ENCODE measurements at places on chromosomes 5 and 9.

DNA sequence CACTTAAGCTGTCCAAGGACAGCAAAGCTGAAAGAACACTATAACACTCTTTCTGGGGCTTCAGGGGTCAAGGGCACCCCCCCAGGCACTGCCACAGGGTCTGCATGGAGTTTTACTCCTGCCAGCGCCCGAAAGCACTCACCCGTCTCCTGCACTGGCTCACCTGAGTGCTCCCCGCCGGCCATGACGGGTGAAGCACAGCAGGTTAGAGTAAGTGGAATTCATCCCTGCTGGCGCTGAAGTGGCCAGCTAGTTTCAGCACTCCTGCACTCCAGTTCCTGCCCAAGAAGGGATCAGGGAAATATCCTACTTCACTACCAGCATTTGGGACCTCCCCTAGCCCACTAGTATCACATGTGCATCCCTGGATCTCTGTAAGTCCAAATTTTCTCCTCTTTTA is 516.0 kb downstream of the ZNF608 start:
- DNase-seq: no peak

- no peak for DNase-seq
These were observed 64.0 kb downstream of the SFXN1 start for GRCh38 chr5:175542232-175542965.

- DNase-seq: no peak
These were observed 416.1 kb upstream of the CTNND2 start for GRCh38 chr5:12320331-12320730.

GRCh38 chr5:57677235-57677634 is 194.6 kb upstream of the ACTBL2 start:
- DNase-seq: no peak

DNA sequence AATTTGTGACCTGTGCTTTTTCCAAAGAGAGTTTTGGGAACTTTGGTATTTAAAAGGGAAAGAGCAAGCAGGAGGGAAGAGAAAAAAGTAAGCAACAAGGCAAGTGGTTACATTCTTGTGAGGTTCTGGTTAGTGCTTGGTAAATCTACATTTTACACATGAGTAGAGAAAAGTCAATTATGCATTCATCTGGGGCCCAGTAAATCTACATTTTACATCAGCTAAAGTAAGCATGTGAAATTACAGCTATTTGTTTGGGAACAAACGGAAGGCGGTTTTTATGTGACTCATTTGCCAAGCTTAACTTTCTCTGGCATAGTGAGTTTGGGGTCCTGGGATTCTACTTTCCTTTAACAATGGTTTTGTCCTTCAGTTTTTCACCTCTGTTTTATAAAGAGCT is 102.2 kb downstream of the SNX18 start:
- DNase-seq: no peak

DNA sequence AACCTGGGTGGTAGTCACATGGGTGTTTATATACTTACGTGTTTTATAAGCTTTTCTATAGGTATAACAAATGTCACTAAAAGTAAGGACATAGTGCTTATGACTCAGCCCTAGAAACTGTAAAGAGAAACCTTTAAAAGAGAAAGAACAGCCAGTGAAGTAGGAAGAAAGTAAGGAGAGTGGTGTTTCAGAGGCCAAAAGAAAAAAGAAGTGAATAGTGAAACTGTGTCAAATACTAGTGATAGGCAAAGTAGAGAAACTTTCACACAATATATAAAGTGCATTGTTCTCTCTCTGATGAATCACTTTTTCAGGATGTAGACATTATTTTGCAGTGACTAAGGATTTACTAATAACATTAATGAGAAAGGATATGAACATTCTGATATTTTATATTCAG is 74.2 kb upstream of the SUSD1 start:
- no peak for DNase-seq

DNA sequence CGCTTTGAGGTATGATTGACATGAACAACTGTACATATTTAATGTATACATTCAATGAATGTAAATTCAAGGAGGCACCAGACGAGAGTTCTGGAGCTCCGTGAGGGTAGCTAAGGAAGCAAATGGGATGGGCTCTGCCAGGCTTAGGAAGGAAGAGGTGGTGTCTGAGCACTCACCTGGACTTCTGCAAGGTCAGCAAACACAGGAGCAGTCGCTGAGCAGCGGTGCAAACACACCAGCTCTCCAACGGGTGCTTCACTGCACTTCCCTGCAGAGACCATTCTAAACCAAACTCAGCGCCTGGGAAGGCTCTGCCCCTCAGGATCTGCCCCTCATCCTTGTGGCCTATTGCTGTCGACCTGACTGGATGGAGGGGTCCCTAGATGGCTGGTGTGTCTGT is 101.5 kb downstream of the COL23A1 start:
- no peak for DNase-seq

GRCh38 chr9:129480227-129480626 is 140.7 kb downstream of the C9orf50 start:
- DNase-seq: no peak

- no peak for DNase-seq
These were observed 119.7 kb downstream of the CETN3 start for GRCh38 chr5:90289837-90290236.

GRCh38 chr9:34493972-34494535 is 28.7 kb downstream of the ENHO start:
- DNase-seq: no peak

DNA sequence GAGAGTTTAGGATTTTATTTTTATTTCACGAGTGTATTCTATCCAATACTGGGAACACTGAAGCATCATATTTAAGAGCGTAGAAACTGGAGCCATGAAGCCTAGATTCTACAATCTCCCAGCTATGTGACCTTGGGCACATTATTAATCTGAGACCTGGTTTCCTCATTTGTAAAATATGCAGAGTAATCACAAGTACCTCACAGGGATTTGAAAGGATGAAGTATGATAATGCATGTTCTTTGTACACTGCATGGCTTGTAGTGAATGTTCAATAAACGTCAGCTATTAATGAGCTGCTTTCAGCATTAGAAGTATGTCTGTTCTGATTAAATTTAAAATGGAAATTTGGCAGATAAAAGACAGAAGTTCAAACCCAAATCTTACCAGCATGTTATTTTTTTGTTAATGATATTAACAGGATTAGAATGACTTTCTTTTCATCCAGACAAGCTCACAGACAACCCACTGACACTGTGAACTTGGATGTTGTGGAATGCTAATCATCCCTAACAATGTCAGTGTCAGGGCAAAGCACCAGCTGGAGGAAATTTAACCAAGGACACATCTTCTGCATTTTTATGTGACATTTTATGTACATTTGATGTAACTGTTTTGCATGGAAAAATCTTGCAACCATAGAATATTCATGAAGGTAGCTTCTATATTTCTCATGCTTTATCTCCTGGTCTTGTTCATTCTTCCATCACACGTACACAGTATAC is 27.1 kb upstream of the CTXN3 start:
- no peak for DNase-seq

GRCh38 chr9:10248890-10249289 is 363.9 kb downstream of the PTPRD start:
- DNase-seq: no peak

- DNase-seq: no peak
These were observed 94.3 kb upstream of the EMB start for GRCh38 chr5:50535393-50535792.

- no peak for DNase-seq
These were observed 1.8 kb downstream of the LURAP1L start for GRCh38 chr9:12776513-12777055.

DNA sequence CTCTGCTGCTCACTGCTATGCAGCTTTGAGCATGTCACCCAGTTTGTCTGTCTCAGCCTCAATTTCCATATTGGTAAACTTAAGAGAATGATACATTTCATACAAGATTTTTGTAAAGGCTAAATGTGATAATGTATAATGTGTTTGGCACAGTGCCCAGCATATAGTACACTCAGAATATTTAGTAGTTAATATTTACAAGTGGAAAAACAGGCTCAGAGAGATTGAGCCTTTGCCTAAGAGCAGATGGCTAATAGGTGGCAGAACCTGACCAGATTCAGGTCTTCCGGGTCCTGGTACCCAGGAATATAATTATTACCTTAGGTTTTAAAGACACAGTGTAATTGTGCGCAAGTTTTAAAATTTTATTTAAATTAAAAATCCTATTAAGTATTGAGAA is 46.8 kb upstream of the KIAA1958 start:
- DNase-seq: no peak

DNA sequence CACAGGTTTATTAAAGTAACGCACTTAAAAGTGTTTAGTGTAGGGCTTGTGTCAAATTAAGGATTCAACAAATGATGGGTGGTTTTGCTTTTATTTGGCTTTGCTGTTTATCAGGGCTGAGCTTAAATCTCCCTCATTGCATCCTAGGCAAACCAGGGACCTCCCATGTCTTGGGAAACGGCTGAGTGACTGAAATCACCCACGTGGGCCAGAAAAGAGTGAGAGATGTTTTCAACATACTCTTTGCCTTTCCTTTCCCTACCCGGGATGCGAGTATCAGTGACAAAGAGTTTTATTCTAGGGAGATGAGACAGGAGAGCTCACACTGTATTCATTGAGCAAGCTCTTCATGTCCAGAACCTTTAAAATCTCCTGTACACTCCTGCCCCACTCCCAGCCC is 23.3 kb downstream of the KCNMB1 start:
- DNase-seq: no peak

All from CD4-positive, alpha-beta T cell treated with Interleukin-15 for 1 hour (primary cell).